ENCODE measurements at places on chromosomes 11 and 22.

- peak; percentile 47 for DNase-seq
Measured at GRCh38 chr11:23021287-23021863, 161.1 kb upstream of the CCDC179 start.

DNA sequence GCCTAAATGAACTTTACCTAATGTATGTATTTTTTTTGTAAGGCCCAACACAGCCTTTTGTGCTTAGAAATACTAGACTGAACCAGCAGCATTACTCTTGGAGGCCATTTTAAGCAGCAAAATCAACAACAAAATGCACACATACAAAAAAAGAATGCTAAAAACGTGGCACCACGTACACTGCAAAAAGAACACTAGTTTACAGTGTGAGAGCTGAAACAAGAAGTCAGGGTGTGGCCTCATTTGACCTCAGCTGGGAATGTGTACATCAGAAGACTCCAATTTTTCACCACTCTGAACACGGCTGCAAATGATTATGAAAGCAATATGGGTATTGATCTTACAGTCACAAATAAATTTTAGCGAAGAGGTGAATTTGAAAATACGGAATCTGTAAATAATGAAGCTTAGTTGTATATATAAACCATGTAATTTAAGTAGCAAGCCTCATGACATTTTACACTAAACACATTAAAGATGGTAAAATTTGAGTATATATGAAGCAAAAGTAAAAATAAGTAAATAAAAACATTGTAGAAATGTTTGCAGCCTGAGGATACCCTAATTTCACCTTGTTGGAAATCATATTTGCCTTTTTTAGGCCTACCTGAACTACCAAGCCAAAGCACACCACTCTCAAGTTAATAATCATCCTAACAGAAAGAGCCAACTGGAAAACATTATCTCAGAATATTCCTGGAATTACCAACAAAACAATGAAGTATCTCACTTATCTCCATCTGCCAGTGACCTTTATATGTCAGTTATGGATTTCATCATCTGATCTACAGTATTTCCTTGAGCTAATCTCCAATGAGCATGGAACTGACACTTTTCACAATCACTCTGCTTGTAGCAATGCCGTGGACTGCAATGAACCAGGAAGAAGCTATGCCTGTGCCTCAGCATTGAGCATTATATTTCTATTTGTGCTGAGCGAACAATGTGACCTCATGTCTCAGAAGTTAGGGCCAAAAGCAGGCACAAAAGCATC lies 319.5 kb upstream of the FAT3 start:
- no peak for DNase-seq

GRCh38 chr22:27113641-27114040 lies 456.3 kb downstream of the MIAT start:
- no peak for DNase-seq

- DNase-seq = no peak
Measured at GRCh38 chr22:48099251-48099650, 1336.8 kb downstream of the TBC1D22A start.

DNA sequence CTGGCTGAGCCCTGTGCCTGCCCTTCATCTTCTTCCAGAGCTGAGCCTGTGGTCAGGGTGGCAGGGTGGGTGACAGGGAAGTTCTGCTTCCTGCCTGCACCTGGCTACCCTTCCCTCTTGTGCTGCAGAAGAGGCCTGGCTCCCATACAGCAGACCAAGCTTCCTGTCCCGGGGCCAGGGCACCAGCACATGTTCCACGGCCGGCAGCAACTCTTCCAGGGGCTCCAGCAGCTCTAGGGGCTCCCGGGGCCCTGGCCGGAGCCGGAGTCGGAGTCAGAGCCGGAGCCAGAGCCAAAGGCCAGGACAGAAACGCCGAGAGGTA lies 15.0 kb downstream of the ROBO3 start:
- DNase-seq = no peak

DNA sequence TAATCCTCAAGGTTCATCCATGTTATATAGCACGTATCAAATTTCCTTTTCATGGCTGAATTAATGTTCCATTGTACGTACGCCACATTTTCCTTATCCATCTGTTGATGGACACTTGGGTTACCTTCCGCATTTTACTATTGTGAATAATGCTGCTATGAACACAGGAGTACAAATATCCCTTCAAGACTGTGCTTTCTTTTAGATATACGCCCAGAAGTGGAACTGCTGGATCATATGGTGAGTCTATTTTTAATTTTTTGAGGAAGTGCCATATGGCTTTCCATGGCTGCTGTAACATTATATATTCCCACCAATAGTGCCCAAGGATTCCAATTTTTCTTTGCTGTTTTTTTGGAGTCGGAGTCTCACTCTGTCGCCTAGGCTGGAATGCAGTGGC lies 6.0 kb downstream of the MRPL40 start:
- no peak for DNase-seq

DNA sequence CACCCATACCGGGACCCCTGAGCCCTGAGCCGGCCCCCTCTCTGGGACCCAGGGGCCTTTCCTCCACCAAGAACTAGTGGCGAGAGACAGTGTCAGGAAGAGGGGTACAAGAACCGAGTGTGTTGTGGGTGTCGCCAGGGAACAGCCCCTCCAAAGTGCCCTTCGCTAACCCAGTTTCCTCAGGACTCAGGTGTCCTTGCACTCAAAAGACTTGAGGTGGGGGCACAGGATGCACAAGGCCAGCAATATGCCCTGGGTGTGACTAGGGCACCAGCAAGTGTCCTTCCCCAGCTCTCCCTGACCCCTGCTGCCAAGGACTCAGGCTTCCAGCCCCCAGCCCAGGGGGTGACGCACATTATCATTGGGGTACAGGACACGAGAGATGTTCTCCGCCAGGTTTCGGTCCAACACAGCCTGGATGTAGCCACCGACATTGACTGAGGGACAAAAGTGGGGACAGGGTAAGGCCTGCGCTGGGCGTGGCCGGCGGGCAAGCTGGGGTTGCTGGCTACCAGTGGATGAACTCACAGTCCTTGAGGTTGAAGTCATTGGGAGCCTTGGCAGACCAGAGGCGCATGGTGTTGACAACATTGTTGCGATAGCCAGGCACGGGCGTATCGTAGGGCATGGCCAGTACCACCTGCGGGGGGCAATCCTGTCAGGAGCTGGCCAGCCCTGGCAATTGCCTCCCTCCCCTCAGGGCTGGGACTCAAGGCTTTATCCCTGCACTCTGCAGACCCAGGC lies 4.7 kb downstream of the PYGM start:
- DNase-seq = no peak

GRCh38 chr11:83721263-83721662 lies 435.1 kb upstream of the CCDC90B start:
- DNase-seq = no peak

DNA sequence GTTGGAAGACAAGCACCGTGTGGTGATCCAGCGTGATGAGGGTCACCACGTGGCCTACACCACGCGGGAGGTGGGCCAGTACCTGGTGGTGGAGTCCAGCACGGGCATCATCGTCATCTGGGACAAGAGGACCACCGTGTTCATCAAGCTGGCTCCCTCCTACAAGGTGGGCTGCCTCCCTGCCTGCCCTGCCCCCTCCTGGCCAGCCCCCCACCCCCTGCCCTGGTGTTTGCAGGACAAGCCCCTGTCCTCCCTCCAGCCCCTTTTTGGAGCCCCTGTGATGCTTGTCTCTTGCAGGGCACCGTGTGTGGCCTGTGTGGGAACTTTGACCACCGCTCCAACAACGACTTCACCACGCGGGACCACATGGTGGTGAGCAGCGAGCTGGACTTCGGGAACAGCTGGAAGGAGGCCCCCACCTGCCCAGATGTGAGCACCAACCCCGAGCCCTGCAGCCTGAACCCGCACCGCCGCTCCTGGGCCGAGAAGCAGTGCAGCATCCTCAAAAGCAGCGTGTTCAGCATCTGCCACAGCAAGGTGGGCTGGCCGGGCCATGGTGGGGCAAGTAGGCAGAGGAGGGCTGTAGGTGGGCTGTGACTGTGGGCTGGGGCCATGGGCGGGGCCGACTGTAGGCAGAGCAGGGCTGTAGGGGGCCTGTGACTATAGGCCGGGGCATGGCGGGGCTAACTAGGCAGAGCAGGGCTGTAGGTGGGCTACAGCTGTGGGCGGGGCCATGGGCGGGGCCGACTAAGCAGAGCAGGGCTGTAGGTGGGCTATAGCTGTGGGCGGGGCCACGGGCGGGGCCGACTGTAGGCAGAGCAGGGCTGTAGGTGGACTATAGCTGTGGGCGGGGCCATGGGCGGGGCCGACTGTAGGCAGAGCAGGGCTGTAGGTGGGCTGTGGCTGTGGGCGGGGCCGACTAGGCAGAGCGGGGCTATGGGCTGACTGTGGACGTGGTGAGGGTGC lies 13.6 kb downstream of the MUC2 start:
- no peak for DNase-seq

GRCh38 chr22:40818192-40818746 lies 877 bp downstream of the SLC25A17 start:
- DNase-seq = no peak

- DNase-seq = peak; percentile 57
Measured at GRCh38 chr22:40156001-40156516, 21.7 kb upstream of the TNRC6B start.

DNA sequence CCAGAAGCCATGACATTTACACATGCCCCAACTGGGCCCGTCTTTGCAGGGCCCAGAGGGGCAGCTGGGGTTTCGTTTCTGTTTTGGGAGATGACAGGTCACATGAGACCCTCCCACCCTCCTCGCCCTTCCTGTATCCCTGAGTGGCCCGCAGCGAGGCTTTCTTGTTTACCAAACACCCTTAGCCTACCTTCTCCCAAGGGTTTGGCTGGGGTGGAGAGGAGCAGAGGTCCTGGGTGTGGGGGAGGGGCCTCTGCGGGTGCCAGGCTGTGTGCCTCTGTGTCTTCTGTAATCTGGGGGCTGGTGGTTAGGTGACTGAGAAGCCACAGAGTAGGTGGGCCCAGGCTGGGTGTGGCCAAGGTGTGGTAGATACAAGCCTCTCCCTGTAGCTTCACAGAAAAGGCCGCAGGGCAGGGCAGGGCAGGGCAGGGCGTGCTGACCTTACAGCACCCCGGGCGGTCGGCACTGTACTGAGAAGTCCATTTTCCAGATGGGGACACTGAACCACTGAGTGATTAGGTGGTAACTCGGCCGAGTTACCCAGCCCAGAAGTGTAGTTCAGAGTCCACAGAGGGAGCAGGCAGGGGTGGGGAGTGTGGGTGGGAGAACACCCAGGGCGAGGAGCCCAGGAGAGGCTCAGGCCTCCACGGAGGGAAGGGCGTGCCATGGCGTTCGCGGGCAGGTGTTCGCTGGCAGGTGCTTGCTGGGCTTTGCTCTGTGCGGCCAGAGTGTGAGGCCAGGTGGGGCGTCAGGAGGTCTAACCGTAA lies 8.7 kb downstream of the PRR5 start:
- DNase-seq = no peak

- DNase-seq = no peak
Measured at GRCh38 chr11:126111458-126112116, 48.9 kb upstream of the CDON start.

GRCh38 chr11:6094186-6094585 lies 13.3 kb upstream of the OR56B4 start:
- peak; percentile 10 for DNase-seq

DNA sequence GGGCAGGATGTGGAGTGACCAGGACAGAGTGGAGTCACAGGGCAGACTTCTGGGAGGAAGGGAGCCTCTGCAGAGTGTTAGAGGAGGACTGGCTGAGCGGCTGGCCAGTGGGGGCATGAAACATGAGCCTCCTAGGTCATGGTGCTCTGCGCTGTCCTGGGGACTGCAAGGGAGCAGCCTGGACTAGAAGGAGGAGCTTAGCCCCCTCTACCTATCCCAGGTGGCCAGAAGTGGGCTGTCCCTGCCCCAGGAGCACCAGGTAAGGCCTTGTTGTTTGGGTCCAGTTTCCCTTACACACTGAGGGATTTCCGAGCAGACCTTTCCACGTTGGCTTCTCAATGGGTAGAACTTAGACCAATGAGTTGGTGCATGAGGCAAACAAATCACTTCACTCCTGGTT lies 7.4 kb downstream of the PKNOX2 start:
- no peak for DNase-seq

GRCh38 chr22:49018601-49019000 lies 809.1 kb downstream of the BRD1 start:
- no peak for DNase-seq
